NCI-H1105 (cell line): ENCODE measurements at places on chromosomes 3 and 15.

GRCh38 chr3:169746924-169747323, 17.9 kb downstream of the TERC start:
- DNase-seq: no peak

DNA sequence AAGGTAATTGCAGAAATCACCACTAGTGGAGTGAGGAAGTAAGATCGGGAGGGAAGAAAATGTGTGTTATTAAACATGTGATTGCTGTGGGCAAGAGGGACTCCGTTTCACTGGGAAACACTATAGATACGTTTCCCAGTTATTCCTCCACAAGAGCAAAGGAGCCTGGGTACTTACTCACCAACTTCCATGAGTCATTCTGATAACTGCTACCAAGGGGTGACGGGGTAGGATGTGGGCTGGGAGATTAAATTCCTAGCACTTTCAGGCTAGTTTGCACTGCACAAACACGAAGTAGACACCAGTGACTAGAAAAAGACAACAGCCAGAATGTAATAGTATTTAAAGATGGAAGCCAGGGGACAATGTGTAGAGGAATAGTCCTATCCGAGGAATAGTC, 812.9 kb upstream of the CFAP20DC start:
- no peak for DNase-seq

DNA sequence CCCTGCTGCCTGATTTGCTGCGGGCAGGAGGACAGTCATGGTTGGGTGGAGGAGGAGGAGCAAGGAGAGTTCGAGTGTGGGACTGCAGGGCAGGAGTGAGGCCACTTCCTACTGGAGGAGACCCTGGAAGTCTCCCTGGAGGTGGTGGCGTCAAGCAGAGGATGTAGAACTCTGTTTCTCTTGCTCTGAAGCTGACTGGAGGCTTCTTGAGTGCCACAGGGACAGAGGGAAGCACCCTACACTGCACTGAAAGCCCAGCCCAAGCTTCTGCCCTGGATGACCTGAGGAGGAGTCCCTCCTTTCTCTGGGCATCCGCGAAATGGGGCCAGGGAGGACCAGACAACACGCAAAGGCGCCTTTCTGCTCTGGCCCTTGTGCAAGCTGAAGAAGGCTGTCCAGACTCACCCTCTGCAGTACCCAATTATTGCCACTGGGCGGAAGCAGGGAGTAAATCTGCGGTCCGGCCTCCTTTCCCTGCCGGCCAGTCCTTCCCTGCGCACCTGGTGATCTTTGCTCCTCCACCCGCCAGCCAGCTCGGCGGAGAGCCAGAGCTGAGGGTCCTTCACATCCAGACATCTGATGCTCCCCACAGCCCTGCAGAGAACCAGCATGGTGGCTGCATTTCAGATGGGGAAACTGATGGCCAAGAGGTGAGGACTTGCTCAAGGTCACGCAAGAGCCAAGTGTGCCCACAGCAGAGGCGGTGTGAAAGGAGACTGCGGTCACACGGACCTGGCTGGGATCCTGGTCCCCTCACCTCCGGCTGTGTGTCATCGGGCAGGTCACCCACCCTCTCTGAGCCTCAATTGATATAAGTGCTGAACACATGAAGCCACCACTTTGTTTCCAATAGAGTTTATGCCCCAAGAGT, 207.1 kb downstream of the TBC1D2B start:
- peak; percentile 44 for DNase-seq

DNA sequence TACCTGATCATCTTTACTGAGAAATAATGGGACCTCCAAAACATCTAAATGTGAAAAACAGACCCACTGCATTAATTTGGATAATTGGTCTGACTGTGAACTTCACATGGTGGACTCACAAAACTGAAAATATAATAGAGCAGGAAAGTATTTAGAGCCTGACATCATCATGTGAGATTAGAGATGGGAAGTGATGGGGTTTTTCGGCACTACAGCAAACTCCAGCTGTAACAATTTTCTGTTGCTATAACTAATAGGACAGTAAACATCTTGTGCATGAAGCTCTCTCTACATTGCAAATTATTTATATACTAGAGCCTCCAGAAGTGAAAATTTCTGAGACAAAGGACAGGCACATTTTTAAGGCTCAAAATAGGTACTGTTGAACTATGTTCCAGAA, 32.2 kb downstream of the VEPH1 start:
- DNase-seq: no peak

- no peak for DNase-seq
Measured at GRCh38 chr15:28022181-28022580, 76.9 kb downstream of the OCA2 start.

DNA sequence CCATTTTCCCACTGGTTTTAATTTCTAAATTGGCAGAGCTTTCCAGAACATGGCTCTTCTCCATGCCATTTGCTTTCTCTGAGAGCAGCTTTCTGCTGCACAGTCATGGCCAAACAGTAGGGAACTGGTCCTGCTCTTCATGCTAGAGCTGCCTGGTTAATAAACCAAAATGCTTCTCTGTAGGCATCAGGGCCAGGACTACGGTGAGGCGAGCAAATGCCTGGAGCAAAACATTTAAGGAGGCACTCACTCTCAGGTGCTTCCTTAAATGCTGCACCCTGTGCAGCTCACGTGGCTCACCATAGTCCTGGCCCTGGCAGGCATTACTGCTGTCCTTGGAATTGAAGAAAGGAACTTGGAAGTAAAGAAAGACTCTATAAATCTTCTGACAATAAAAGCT, 48.5 kb upstream of the PPP2R3A start:
- DNase-seq: no peak

DNA sequence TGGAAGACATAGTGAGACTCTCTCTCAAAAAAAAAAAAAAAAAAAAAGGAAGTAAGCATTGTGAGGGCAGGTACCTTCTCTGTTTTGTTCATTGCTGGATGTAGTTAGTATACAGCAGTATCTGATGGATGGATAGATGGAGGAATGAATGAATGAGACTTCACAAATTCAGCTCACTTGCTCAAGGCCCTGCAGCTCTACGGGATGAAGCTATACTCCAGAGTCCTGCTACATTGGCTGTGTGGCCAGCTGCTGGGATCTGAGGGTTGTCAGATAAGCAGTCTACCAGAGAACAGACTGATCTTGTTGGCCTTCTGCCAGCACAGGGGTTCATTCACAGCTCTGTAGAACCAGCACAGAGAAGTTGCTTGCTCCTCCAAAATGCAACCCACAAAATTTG, 35.0 kb downstream of the MLH1 start:
- DNase-seq: no peak

DNA sequence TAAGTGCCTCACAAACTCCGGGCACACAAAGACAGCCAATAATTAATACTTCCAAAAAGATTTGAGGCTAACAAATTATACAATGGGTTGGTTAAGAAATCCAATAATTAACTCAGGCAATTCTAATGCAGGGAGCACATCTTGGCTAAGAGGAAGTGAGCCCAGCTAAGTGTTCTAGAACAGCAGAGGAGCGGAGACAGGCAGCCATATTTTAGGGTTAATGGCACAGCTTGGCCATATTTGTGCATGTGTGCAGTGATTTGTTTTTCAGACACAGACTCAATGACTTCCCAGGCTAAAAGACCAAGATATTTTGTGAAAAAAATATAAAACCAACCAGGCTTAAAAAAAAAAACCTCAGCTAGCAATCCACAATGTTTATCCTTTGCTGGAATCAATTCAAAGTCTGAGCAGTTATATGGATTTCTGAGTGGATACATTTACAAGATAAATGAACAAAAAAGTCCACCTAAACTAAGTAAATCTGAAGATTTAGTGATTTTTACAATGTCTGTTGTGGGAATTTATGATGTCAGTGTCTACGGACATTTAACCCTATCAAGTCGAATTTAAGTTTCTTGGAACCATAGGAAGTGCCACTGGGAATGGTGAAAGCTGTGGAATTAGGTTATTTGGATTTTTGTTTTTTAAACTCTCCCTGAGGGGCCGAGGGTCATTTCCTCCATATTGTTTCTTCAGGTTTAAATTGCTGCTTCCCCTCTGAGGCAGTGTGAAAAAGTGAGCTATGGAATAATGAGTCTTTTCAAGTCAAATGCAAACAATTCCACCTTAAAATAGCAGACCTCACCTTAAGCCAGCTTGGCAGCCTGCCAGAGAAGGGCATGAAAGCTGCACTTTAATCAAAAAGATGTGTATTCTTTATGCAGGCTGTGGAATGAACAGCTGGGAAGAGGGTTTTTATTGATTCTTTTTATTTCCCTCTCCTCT, 413.7 kb upstream of the TBL1XR1 start:
- DNase-seq: peak; percentile 94

GRCh38 chr3:85589145-85589544, 630.4 kb downstream of the CADM2 start:
- no peak for DNase-seq

DNA sequence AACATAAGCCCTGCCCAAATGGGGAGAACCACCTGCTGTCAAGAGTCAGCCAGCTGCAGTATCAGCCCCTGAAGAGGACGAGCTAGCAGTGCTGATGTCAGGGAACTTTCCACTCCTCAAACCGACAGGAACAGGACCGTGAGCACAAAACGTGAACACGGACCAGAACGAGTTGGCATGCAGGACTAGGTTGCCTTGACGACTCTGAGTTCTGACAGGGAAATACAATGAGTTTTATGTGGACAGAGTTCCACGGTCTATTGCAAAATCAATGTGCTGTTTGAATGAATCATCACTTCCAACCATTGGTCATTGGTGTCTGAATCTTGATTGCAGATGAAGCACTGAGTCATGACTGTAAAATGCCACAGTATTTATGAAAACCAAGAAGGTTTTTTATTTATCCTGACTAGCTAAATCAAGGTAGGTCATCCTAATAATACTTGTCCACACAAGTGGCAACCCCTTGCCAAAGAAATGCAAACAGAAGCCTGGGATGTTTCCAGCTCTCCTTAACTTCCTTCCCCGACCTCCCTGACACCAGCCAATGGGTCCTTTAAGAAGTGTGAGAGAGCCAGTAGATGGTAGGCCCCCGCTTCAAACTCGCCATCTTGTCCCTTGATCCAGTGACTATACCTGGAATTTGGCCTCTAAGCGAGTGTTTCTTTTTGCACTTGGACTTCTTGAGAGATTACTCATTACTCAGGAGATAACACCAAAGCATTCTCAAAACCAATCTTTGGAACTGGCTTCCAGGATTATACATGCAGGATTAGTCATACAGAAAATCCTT, 119.6 kb downstream of the ASB7 start:
- DNase-seq: no peak

GRCh38 chr3:14016900-14017475, 107.7 kb downstream of the CHCHD4 start:
- no peak for DNase-seq

DNA sequence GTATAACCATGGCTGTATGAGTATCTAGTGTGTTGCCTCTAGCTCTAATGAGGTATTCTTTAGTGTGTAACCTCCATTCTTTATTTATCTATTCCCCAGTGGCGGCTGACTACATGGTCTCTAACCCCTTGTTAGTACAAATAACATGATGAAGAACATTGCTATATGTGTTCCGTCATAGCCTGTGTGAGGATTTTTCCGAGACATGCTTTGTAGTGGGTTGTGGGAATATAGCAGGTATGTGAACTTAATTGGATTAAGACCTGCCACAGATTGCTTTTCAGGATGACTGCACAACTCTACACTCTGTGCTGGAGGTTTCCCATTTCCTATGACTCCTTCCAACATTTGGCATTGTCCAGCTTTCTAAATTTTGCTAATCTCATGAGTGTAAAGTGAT, 563.4 kb downstream of the ROBO1 start:
- DNase-seq: no peak

DNA sequence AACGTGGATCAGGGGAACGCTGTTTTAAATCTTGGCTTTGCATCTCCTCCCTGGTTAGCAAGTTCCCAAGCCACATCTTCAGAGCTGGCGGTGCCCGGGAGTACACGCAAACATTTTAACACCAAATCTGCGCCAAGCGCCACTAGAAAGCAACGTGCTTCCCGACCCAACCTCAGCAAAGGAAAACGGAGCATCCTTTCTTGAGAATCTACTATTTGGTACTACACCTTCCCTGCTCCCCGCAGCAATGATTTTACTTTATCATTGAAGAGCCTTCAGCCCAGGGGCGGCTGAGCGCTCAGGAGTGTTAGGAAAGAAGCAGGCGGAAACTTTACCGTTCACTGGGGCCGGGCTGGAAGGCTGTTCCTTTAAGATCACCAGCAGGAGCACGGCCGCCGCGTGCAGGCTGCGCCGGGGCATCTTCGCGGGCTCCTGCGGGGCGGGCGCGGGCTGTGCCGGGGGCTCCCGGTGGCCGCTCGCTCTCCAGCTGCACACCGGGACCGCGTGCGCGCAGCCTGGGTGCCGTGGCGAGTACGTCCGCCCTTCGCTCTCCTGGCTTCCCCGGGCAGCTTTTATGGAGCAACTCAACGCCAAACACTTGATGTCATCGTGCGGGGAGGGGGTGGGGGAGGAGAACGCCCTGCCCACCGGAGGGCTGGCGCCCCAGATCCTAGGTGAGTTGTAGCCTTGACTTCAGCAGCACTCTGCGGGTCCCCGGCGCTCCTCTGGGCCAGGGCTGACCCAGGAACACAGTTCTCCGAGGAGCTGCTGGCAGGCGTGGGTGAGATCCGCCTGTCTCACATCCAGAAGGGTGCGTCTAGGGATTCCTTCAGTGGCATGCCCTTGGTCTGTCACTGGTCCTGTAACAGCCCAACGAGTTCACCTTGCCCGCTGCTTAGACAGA, at the start of gene CA12:
CA12 (minus strand) TSS at position 546 of the 904 bp plus-strand sequence; CDS start at position 420, 126 bp downstream.
- peak; percentile 43 for DNase-seq

DNA sequence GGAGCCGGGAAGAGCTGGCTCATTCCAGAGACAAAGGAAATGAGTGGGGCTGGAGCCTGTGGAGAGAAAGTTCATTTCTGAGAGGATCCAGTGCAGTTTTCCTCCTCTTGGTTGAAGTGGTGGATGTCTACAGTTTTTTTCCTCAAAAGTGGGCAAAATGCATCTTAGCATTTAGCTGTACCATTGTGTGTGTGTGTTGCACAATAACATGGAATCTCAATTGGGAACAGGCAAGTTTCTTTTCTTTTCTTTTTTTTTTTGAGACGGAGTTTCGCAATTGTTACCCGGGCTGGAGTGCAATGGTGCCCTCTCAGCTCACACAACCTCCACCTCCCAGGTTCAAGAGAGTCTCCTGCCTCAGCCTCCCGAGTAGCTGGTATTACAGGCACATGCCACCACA, 101.5 kb upstream of the UBE2E1 start:
- DNase-seq: no peak

DNA sequence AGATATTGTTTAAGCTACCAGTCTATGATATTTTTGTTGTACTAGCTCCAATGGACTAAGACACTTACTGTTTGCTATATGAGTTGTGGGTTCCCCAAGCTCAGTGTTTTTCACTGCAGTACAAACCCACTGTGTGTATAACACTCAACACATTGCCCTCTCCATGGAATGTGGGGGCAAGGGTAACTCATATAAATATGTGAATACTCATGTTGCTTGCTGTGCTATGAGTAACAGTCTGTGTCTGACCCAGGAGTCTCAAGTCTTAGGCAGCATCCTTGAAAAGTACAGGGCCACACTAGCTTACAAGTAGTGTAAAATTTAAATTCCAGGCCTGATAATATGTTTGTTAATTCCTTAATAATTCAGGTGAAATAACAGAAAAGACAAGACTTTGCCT, 22.5 kb upstream of the CNTN3 start:
- no peak for DNase-seq

- DNase-seq: no peak
Measured at GRCh38 chr3:53199834-53200233, 38.8 kb downstream of the PRKCD start.

GRCh38 chr3:11727207-11727606, 83.5 kb upstream of the VGLL4 start:
- no peak for DNase-seq

- DNase-seq: no peak
Measured at GRCh38 chr3:73018790-73019441, 22.3 kb downstream of the PPP4R2 start.

- no peak for DNase-seq
Measured at GRCh38 chr15:89330881-89331595, 3.6 kb downstream of the POLG start.

- no peak for DNase-seq
Measured at GRCh38 chr3:123546133-123546755, 38.6 kb downstream of the HACD2 start.
